ENCODE measurements at places on chromosomes 3 and 15. TPM values are rescaled to one million over a fixed set of nuclear protein-coding genes. Genes with fewer than 3 reads are reported as not detected.

DNA sequence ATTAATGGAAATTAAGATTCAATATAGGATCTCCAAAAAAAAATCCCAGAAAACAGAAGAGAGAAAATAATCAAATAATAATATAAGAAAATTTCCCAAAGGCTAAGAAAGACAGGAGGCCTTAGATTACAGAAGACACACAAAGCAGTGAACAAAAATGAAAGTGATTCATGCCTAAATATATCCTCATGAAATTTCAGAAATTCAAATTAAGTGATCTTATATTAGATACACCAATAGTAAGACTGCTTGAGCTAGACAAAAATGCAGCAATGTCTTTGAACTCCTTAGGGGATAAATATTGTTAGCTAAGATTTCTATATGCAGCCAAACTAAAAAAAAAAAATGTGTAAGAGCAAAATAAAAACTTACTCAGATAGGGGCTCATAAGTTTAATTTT is 44.6 kb upstream of the ARPP21 start:
- no peak for DNase-seq

DNA sequence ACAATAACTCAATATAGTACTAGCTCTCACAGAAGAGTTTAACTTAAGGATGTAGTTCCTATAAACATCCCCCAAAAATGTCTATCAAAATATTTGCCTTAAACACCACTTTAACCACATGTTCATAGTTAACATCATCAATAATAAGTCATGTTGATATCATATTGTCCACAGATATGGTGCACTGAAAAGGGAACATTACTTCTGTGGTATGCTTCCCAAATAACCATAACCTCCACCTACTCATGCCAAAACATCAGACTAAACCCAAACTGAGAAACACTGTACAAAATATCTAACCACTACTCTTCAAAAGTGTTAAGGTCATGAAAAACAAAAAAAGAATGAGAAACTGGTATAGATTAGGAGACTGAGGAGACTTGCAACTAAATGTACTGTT is 32.9 kb downstream of the SLC4A7 start:
- no peak for DNase-seq

DNA sequence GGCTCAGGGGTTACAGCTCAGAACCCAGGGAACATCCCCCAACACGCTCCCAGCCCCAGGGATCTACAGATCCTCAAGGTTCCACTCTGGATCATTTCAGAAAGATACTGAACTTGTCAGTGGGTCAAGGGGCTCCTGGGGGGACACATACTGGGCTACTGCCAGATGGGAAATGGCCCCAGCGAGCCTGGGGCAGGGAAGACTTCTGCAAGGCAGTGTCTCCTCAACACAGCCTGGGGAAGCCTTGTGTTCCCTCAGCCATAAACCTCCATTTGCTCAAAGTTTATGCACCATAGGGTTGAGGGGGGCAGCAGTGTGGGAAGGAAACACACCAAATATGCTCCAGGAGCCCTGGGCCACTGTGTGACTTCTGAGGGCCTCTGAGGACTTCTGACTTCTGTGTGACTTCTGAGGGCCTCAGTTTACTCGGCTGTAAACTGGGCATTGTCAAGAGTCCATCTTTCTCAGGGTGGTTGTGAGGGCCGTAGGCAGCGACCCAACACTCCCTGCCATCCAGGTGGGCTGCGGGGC is 58.4 kb downstream of the IQSEC1 start:
- no peak for DNase-seq

- no peak for DNase-seq
Observed at GRCh38 chr3:101989578-101990200, 140.4 kb downstream of the NFKBIZ start.

- DNase-seq = no peak
Observed at GRCh38 chr3:122880624-122881023, 85.8 kb downstream of the SLC49A4 start.

DNA sequence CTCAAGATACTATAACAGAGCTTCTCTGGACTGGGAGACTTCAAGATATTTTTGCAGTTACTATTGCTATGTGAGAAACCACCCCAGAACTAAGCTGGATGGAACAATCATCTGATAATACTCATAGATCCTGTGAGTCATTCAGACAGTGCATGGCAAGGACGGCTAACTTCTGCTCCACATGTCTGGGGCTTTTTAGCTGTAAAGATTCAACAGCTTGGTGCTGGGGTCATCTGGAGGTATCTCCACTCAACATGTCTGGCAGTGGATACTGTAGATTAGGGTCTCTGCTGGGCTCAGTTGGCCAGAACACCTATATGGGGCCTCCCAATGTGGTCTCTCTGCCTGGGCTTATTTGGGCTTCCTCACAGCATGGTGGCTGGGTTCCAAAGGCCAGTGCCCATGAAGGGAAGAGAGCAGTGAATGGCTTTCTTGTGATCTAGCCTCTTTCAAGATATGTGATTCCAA is 117.3 kb upstream of the SLC7A14 start:
- no peak for DNase-seq

GRCh38 chr3:141391298-141391990 is 23.1 kb downstream of the ZBTB38 start:
- no peak for DNase-seq

DNA sequence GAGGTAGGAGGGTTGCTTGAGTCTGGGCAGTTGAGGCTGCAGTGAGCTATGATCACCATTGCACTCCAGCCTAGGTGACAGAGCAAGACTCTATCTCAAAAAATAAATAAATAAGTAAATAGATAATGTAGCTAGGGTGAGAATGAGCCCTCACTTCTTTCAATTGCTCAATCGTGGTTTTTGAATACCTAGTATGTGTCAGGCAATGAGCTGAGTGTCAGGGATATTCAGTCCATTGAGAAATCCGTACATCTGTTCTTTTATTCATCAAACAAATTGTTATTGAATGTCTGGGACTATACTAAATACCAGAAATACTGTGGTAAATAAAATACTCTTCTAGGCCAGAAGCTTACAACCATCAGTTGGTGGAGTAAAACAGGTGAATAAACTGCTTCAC is 6.2 kb upstream of the ZNF148 start:
- DNase-seq = no peak

DNA sequence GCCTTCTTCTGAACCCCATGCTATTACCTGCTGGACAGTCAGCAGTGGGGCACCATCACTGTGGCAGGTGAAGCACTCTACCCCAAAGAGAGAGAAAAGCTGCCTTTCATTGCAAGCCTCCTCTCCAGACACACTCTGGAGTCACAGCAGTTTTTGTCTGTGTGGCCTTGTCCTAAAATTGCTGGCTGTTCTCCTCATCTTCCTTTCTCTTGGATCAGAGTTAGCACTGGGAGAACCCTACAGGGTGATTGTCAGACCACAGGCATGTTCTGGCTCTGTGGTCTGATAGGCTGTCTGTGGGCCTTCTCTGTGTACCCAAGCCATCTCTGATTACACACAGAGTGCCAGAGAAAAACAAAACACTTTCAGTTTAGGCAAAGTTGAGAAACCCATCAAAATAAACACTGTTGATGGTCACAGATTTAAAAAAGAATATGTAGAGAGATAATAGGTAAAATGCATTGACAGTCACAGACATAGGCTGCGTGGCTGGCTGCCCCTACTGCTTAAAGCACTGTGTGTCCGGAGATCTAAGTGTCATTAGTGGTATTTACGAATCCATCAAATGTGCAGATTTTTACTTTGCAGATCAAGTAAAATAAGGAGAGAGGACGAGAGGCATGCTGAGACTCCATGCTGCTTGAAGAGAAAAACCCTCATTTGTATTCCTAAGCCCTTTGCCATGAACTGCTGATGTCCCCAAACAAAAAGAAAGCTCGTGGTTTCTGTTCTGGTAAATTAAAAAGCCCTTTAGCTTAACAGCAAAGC is 689.9 kb downstream of the TUSC7 start:
- DNase-seq = no peak

GRCh38 chr15:76340803-76341365 is 4.3 kb downstream of the ISL2 start:
- DNase-seq = no peak

- no peak for DNase-seq
Observed at GRCh38 chr3:59367150-59367549, 317.3 kb upstream of the CFAP20DC start.

GRCh38 chr15:69143756-69144436 is 16.5 kb upstream of the GLCE start:
- DNase-seq = no peak

DNA sequence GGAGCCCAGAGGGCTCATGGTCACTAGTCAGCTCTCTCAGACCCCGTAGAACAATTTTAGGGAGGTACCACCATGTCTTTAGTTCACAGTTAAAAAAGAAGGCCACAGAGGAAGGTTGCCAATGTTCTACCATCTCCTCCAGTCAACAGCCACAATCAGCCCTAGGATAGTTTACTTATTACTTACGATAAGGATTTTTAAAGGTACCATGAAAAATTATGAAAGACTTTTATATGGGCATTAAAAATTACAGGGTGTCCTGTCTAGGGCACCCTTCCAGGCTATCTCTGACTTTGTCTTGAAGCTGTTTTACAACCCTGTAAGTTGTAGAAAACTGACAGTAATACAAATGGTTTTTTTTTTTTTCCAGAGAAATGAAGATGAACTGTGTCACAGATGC is 57.9 kb downstream of the CAPN7 start:
- DNase-seq = no peak

- DNase-seq = no peak
Observed at GRCh38 chr15:32952901-32953532, 235.2 kb downstream of the GREM1 start.

DNA sequence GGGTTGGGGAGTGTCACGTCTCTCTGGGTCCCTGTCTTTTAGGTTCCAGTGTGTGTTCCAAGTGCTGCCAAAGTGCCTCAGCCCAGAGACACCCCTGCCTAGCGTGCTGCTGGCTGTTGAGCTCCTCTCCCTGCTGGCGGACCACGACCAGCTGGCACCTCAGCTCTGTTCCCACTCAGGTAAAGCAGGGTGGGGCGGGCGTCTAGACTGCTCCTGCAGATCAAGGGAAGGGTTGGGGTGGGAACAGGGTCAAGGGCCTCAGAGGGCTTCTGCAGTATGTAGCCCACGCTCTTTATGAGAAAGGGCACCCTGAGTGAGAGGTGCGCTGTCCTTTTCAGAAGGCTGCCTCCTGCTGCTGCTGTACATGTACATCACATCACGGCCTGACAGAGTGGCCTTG is 17.2 kb downstream of the ATRIP start:
- DNase-seq = no peak

- no peak for DNase-seq
Observed at GRCh38 chr3:57877116-57877515, 121.0 kb downstream of the SLMAP start.

DNA sequence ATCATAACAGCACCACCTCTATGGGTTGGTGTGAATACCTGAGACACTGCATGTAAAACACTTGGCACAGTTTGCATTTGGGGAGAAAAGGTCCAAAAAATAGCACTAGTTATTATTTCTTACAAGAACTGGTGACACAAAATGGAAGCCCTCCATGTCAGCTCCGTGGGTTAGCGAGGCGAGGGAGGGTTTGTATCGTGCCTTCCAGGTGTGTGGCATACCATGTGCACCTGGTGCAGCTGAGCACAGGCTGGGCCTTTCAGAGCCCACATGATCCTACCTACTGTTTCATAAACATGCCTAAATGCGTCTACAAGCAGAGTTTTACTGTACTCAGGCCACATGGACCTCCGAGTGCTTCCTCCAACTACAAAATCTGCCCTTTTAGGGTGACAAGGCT is 5.6 kb downstream of the CXCR6 start:
- DNase-seq = no peak

DNA sequence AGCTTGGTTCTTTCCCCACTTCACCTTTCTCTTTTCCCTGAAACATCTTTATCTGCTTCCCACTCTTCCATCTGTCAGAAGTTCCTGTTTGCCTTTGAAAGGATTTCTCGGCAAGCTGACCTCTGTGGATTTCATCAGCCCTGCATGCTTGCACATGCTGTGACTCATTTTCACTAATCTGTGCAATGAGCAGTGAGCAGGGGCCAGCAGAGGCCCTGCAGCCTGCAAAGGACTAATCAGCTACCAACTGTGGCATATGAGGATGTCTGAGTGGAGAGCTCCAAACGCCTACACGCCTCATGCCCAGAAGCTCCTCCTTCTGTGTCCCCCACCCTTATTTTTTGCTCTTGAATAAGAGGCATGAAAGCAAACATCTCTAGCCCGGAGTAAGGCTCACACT is 333.0 kb upstream of the SEMA6D start:
- DNase-seq = no peak

GRCh38 chr15:81254277-81254915 is 57.7 kb downstream of the IL16 start:
- DNase-seq = no peak

DNA sequence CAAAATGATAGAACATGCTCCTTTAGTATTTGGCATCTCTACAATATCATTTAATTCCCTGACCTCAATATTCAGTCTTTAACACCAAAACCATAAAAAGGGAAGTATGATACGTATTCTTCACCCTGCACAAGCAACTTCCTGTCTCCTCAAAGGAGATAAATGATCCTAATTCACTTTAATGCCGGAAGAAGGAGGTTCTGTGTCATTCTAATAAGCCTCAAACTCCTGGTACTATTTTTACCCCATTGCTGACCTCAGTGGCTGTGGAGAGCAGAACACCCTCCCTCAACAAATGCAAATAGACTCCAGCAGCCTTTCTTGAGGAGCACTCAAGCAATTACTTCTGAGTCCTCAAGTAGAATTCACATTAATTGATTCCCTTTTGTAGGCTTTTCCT is 173.3 kb downstream of the TMEM108 start:
- DNase-seq = no peak

DNA sequence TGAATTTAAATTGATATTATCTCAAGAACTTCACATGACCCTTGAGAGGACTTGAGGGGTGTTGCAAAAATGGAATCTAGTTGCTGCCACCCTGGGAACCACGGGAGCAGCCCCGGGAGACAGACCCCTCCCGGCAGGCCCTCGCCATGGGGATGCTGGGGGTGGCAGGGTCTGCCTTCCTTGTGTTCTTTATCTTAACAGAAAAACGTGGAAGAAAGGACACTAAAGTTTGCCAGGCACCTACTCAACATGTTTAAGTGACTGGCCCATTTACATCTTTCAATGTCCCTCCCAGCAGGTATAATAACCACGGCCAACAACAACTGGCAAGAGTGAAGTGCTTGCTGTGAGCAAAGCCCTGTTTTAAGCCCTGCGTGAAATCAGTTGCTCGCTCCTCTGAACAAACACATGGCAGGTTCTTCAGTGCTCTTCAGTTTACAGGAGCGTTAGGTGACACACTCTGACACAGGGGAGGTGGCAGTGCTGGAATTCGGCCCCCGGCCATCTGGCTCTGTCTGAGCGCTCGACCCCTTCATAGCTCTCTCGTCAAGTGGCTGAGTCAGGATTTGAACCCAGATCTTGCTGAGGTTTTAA is 112.5 kb downstream of the ASB7 start:
- DNase-seq = no peak

Gene RAB7A
- total RNA-seq = 154 TPM

Gene RETNLB
- total RNA-seq = not detected

Gene GMNC
- not detected for total RNA-seq

Gene TMEM42
- 27.2 TPM for total RNA-seq

Gene AMT
- total RNA-seq = 6.1 TPM

Gene COLQ
- total RNA-seq = 3.8 TPM
